ENCODE measurements at places on chromosomes 7 and 10.
A peak's percentile ranks its signal among the peaks of the same experiment; 100 is the strongest.

DNA sequence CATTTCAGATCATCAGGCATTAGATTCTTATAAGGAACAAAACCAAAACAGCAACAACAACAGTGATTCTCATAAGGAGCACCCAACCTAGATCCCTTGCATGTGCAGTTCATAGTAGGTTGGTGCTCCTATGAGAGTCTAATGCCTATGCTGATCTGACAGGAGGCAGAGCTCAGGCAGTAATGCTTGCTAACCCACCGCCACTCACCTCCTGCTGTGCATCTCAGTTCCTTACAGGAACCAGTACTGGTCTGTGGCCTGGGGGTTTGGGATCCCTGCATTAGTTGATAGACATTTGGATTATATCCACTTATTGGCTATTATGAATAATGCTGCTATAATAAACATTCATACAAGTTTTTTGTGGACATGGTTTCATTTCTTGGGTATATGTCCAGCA lies 14.0 kb downstream of the MKLN1 start:
- DNase-seq, result no peak

DNA sequence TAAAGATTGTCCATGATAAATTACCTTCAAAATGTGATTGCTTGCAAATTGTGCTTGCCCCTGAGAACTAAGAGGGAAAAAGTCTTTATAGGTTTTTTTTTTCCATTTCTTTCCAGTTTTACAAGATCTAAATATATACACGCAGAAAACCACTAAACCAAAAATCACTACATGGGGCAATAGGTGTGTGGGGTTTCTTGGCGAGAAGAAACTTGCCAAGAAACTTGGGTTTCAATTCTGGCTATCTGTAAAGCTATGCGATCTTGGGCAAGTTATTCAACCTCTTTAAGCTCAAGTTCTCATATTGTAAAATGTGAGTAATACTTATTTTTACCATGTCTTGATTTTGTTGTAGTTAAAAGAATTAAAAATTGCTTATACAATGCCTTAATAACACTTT lies 17.0 kb downstream of the CUBN start:
- DNase-seq, result no peak

GRCh38 chr10:74093530-74094164 lies 57.0 kb downstream of the AP3M1 start:
- no peak for DNase-seq

GRCh38 chr7:154388999-154389398 lies 336.8 kb downstream of the DPP6 start:
- DNase-seq, result no peak

GRCh38 chr7:154640266-154640865 lies 362.6 kb downstream of the PAXIP1 start:
- DNase-seq, result no peak

DNA sequence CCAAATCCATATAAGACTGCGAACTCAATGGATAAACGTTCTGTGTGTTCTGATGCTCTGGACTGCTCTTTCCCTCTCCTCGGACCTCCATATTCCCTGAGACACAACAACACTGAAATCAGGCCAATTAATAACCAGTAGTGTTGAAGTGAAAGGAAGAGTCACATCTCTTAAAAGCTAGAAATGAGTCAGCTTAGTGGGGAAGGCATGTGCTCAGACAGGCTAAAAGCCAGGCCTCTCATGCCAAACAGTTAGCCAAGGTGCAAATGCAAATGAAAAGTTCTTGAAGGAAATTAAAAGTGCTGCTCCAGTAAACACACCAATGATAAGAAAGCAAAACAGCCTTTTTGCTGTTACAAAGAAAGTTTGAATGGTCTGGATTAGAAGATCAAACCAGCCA lies 29.3 kb downstream of the TNS3 start:
- no peak for DNase-seq

GRCh38 chr10:110487411-110488331 lies 10.0 kb upstream of the DUSP5 start:
- DNase-seq, result no peak

GRCh38 chr10:24721229-24722106 lies 2.2 kb downstream of the ARHGAP21 start:
- no peak for DNase-seq

DNA sequence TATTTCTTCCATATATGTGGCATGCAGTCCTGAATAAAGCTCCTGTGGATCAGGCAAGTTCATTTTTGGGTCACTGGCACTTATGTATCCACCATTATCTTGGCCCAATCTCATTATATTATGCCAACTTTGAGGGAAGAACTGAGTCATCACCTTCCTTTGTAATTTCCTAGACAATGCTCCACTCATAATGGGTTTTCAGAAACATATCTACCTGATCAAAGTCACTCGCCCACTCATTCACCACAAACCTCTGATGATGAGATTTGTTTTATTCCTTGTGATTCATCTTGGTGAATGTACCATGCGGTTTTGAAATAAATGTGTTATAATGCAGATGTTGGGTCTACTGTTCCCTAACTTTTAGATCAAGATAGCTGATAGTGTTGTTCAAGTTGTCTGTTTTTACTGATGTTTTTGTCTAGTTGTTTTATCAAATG lies 525.8 kb downstream of the KIF20B start:
- peak; percentile 42 for DNase-seq

DNA sequence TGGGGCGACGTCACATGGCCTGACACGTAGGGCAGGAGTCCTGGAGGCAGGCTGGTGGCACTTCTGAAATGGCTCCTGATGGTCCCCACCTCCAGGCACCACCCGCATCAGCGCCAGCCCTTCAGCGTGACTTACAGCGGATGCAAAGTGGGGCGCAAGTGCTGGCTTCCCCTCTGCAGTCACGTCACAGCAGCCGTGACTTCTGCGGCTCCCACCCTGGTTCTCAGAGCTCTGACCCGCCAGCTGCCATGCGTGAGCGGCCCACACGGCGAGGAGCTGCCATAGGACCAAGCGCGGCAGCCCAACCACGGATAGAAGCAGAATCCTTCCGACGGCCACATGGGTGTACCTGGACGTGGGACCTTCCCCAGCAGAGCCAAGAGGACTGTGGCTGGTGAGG lies 159.0 kb downstream of the ELFN1 start:
- no peak for DNase-seq

DNA sequence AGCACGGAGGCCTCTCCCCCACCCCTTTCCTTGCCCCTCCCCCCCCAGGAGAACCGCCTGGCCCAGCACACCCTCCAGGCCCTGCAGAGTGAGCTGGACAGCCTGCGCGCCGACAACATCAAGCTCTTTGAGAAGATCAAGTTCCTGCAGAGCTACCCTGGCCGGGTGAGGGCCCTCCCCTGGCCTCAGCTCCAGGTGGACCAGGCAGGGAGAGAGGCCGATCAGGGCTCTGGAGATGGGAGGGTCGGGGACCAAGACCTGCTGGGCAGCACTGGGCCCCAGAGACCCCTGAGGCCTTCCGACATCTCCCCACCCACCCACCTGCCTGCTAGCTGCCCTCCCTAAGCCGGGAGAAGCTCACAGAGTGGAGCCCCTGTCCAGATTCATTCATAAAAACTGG lies 8.8 kb upstream of the SH2B2 start:
- DNase-seq, result no peak

- DNase-seq, result no peak
Measured at GRCh38 chr7:80781561-80781979, 137.3 kb downstream of the SEMA3C start.

DNA sequence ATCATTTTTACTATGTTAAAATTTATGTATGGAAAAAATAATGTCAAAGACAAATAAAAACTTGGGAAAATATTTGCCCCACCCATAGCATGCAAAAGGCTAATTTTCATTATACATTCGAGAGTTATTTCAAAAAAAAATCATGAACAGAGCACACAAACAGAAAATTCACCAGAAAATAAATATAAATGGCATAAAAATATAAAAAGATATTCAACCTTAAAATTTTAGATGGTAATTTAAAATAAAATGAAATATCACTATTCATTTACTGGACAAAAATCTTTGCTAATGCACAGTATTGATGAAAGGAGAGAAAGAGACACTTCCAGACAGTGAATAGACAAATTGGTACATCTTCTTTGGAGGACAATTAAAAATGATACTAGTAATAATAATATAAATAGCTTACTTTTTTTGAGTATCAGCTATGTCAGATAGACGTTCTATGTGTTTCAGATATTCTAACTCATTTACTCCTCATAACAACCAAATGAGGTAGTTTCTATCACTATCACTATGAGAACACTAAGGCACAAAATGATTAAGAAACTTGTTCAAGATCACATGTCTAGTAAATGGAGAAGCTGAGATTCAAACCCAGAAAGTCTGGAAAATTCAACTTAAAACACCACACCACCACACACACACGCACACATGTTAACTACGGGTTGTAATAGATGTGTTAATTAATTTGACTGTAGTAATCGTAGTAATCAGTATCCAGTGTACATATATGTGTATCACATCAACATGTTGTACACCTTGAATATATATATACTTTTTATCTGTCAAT lies 63.0 kb downstream of the CCDC71L start:
- no peak for DNase-seq

GRCh38 chr10:22325272-22326144 lies 4.6 kb downstream of the BMI1 start:
- peak; percentile 63 for DNase-seq

DNA sequence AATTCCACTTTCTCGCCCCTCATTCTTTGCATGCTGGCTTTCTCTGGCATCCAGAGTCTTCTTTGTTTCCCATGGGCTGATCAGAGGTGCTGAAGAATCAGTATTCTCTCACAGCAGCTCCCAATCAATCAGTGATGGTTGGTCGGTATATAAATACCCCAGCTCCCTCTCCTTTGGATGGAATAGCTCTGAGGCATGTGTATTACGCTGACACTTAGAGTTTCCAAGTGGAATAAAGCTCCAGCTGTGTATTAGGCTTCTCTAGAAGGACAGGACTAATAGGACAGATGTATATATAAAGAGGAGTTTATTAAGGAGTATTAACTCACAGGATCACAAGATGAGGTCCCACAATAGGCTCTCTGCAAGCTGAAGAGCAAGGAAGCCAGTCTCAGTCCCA lies 218.3 kb upstream of the GRB10 start:
- no peak for DNase-seq

DNA sequence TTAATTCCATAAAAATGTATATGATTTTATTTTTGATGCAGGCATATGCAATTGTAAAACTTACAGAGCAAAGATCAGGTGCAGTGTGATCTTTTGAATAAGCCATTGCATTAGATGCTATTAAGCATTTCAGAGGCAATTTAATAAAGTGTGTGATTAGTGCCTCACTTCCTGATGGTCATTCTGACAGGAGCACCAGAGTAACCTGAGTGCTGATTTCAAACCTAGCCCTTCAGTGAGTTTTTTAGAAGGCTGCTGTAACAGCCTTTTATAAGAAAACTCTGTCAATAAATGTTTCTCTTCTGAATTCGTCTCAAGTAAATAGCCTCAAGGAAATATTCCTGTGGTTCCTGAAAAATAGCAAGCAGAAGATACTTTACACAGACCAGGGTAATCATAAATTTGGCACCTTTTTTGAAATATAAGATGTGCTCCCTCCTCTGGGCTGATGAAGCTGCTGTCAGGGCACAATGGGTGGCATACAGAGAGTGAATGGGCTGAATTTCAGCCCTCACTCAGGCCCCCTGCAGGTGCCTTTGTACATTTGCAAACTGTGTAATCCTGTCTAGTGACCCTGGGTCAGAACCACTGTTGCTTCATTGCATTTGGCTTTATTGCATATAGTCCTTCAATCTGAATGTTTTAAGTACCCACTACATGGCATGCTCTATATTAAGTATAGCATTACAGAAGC lies 193.7 kb upstream of the CSTF2T start:
- no peak for DNase-seq

DNA sequence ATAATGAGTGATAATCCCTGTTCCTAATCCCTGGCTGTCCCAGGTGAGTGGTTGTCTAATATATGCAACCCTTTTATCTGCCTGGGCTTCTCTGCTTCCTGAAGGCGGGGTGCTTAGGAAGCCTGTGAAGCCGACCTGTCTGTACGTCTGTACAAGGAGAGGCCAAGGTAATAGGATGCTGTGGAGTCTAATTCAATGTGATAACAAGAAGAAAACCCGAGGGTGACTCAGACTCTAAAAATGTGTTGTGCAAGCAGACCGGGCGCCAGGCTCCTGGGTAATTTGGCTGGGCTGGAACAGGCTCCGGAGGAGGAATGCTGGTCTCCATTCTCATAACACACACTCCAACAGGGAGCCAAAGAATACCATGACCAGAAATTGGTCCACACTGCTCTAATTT lies 43.6 kb downstream of the THNSL1 start:
- DNase-seq, result no peak

DNA sequence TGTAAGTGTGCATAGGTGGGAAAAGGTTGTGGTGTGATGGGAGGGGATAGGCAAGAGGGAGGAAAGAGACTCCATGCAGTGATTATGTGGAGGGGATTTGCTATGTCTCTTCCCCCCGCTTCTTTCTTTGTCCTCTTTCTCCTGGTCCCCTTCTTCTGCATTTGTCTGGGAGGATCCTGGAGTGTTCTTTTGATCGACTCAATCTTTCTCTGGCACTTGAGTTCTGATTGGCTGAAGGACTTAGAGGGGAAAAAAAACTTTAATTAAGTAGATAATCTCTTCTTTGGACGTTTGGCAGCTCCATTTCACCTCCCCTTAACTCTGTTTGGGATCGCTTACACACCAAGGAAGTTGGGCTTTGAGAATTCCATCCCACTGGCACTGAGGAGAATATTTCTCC lies at the start of gene WNT8B:
WNT8B (plus strand) TSS at position 301 of the 400 bp plus-strand sequence. CDS start 160 bp downstream, outside the sequence.
- no peak for DNase-seq

- no peak for DNase-seq
Measured at GRCh38 chr7:12322903-12323300, 80.8 kb downstream of the VWDE start.

DNA sequence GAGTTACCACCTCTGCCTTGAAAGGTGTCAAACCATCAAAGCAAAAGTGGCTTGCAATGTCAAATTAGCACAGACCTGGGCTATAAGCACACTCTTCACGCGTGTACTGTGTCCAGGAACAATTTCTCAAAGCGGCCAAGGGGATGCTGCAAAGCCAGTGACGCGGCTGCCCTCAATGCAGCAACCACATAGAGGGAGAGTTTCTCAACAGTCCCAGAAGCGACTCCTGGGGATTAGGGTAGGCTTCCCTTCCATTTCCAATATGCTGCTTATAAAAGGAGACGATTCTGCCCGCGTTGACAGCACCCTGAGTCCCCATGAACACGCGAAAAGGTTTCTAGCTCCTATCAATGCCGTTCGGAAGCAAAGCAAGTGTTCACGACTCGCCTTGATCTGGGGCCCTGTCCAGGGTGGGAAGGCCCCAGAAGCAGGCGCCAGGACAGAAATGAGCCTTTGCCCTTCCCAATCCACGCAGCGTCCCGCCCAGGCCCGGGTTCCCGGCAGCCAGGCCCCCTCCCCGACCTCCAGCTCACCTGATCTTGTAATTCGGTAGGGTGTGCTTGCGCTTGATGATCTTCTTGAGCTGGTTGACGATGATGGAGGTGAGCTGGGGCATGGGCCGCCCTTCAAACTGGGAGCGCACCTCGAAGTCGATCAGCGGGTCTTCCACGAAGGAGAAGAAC lies 1.3 kb downstream of the PDZD8 start:
- DNase-seq, result peak; percentile 22

GRCh38 chr7:154581251-154581890 lies 421.6 kb downstream of the PAXIP1 start:
- no peak for DNase-seq
